Activated T-cell treated with anti-CD3 and anti-CD28 coated beads, Interleukin-2, amount 50 U/mL, for 72 hours (primary cell): ENCODE measurements at places on chromosomes 2 and 18. TPM values are rescaled to one million over a fixed set of nuclear protein-coding genes. Genes with fewer than 3 reads are reported as not detected.
A peak's percentile ranks its signal among the peaks of the same experiment; 100 is the strongest.

The MAB21L4 gene
- not detected for total RNA-seq

GRCh38 chr18:35377875-35378573, 887 bp upstream of the ZNF396 start:
- no peak for DNase-seq

- peak; percentile 42 for DNase-seq
Measured at GRCh38 chr2:179139506-179139905, 89.6 kb upstream of the CCDC141 start.

DNA sequence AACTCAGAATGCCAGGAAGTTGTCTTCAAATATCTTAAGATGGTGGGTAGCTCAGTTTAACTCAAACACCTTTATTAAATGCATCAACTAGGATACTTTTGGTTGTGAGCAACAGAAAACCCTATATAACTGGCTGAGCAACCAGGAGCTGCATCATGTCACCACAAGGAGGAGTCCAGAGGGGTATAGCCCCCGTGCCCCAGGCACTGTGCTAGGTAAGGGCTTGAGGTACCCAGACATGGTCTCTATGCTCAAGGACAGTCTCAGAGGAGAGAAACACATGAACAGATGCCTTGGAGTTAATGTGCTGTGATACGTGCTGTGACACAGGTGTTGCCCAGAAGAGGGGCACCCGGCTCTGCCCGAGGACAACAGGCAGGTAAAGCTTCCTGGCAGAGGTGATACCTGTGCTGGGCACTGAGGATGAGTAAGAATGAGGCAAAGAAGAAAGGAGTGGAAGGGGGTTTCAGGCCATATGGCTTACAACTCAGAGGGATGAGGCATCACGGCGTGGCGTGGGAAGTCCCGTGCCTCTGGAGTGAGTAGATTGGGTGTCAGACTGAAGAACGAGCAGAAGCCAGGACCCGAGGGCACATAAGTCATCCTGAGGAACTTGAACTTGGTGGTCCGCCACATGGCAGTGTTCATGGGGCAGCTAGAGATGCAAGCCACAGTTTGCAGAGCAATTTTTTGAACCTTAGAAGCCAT, 32.0 kb upstream of the CAB39 start:
- peak; percentile 45 for DNase-seq

DNA sequence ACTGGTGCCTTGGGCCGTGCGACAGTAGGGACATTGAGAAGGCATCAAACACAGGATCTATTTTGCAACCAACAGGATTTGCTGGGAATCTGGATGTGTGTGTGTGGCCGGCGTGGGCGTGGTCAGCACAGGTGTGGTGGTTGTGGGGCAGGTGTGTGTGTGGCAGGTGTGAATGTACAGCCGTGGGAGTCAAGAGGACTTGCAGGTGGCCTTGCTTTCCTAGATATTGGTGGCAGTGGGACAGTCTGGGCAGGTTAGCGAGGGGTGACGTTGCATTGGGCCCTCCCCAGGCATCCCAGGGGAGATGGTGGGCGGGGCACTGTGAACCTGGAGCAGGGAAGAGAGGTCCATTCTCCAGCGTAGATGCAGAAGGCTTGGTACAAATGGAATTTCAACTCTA, 3.2 kb upstream of the LIMS2 start:
- no peak for DNase-seq

DNA sequence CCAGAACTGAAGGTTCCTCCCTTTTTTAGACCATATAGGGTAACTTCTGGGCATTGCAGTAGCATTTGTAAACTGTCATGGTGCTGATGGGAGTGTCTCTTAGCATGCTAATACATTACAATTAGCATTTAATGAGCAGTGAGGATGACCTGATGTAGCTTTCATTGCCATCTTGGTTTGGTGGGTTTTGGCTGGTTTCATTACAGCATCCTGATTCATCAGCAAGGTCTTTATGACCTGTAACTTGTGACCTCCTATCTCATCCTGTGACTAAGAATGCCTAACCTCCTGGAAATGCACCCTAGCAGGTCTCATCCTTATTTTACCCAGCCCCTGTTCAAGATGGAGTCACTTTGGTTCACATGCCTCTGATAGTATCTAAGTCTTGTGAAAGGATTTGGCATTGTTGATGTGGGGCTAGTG, 159.0 kb downstream of the TMX3 start:
- no peak for DNase-seq
